NCI-H524 (cell line): ENCODE measurements at places on chromosomes 16 and 17.

- no peak for DNase-seq
Observed at GRCh38 chr17:5588584-5588983, 4.3 kb upstream of the NLRP1 start.

DNA sequence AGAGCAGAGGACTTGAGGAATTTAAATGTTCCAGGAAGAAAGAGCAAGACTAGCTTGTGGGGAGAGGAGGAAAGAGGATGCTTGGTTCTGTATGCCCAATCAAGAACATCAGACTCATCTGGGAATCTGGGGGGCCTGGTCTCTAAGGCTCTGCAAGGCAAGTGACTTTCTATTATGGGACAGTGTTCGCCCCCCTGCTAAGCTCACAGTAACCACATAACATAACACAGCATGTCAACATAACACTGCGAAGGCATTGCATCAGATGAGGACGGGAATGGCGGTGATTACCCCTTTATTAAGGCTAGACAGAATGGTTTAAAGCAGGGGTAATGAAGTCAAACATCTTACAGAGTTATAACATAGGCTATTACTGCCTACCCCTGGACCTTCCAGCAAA lies 176.6 kb upstream of the IRX6 start:
- DNase-seq: no peak

- DNase-seq: no peak
Observed at GRCh38 chr17:19372439-19372838, 5.9 kb upstream of the MAPK7 start.

DNA sequence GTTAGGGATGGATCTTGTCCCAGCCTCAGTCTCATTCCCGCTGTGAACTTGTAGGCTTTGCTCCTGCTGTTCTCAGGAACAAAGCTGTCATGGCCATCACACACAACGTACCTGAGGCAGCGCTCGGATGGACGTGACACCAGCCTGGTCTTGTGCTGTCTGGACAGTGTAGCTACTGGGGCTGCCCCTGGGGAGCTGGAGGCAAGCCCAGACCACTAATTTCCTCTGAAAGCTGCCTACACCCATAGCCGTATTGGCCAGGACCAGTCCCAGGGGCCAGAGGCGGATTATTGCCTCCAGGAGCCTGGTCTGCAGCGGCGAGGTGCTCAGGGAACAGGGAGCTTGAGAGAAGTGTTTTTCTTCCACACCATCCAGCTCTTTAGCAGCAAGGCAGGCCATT lies 11.7 kb downstream of the ZNHIT3 start:
- no peak for DNase-seq

DNA sequence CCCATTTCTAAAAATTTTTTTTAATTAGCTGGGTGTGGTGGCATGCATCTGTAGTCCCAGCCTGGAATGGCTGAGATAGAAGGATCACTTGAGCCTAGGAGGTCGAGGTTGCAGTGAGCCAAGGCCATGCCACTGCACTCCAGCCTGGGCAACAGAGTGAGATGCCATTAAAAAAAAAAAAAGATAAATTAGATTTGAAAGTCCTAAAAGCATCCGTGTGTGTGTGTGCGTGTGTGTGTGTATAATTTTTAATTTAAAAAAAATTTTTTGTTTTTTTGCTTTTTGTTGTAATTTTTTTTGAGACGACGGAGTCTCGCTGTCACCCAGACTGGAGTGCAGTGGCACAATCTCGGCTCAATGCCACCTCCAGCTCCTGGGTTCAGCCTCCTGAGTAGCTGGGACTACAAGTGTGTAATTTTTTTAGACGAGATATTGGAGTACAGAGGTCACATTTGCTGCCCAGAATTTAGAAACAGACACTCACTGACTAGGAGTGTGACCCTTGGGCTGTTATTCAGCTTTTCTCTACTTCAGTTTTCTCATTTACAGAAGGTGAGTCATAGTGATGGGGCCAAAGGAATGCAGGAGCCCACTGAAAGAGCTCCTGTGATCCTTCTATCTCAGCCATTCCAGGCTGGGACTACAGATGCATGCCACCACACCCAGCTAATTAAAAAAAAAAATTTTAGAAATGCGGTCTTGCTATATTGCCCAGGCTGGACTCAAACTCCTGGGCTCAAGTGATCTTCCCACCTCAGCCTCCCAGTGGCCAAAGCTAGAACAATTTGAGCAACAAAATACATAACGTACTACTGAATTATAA lies 25.5 kb upstream of the TBX4 start:
- DNase-seq: no peak
